ENCODE measurements at places on chromosomes 3 and 15.

DNA sequence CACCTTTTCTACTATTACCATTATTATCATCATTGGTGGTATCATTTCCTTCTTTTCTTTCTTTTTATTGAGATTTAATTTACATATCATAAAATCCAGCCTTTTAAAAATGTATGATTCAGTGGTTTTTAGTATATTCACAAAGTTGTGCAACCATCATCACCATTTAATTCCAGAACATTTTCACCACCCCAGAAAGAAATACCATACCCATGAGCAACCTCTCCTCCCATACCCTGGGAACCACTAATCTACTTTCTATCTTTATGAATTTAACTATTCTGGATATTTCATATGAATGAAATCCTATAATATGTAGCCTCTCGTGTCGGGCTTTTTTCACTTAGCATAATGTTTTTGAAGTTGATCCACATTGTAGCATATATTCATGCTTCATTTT lies 29.1 kb downstream of the AAGAB start:
- DNase-seq, result no peak

GRCh38 chr15:23385886-23386430 lies 31.4 kb downstream of the GOLGA8S start:
- DNase-seq, result no peak

GRCh38 chr15:20646529-20647142 lies 105.0 kb upstream of the GOLGA6L6 start:
- no peak for DNase-seq

- DNase-seq, result peak; percentile 85
Observed at GRCh38 chr15:90883976-90884718, at the start of gene FES. Gene FES (plus strand): TSS chr15:90884504. CDS start chr15:90885046, 542 bp downstream.

DNA sequence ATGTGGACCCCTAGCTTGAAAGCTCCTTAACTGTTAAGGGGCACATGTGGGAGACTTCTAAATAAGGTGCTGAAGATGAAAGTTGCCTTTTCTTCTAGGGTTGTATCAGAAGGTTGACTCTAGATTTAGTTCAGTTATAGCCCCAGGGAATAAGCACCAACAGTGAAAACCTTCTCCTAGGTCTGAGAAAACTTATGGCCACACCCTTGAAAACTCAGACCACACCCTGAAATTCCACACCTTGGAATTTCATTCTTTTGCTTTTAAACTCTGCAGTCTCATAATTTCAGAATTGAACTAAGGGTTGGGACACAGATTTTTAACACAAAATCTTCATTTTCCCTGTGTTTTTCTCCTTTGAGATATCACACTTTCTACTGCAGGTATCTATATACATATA lies 355.8 kb upstream of the IL12A start:
- DNase-seq, result no peak

DNA sequence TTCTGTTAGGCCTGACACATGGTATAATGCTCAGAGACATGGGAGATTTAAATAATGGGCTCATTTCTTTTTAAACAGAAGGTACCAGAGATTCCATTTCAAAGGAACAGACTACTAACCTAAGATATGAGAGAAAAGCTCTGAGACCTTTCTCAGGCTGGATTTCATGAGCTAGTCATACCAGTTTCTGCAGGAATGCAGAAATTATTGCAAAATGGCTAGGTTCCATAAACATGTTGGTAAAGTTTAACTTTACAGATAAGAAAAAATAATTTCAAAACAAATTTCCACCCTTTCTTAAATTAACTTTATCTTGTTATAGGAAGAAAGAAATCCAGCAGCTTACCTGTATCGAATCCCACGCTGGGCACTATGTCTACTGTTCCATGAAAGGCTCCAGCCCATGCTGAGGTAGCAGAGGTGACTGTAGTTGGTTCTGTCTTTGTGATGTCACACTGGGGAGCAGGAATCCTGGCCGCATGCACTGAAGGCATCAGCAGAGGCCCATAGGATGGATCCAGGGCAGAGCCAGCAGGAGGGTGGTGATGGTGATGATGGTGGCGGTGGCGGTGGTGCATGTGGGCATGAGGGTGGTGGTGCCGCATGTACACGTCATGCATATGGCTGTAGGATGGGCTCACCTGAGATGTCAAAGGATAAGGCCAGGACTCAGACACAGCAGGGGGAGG lies 22.6 kb downstream of the VGLL3 start:
- DNase-seq, result no peak

- no peak for DNase-seq
Observed at GRCh38 chr3:149581681-149582370, 76.0 kb downstream of the WWTR1 start.

- DNase-seq, result no peak
Observed at GRCh38 chr3:108328821-108329486, 32.6 kb downstream of the HHLA2 start.

DNA sequence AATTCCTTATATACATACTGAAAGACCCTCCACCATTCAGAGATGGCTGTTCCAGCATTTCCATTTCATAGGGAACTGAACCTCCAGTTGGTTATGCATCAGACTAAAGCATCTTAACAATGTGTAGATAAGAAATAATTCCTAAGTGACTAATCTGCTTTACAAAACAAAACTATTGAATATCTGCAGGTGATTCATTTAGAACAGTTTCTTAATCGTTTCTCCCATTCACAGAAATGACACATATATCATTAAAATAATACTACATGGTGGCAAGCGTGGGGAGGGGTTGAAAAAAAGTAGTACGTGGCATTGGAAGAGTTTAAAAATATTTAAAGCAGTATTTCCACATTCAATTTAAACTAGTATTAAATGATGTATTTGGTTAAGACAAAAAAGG lies 19.5 kb downstream of the COPS2 start:
- DNase-seq, result no peak

DNA sequence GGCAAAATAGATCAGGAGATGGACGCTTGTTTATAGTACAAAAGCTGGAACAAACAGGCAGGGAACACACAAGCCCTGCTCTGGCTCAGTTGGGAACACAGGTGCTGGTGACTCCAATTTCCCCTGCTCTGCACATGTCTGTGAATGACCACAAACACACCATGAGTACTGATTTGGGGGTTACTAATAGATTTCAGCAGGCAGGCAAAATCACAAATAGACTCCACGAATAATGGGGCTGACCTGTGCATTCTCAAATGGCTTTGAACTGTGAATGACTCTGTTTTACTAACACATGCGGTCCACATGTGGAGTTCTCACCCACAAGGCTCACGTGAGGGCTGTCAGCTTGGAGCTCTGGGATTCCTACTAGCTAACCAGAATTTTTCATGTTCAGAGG lies 3.9 kb downstream of the RTP3 start:
- no peak for DNase-seq

All from right lung (tissue), 10 donors.